ENCODE measurements at places on chromosomes 2 and 18. TPM values are rescaled to one million over a fixed set of nuclear protein-coding genes. Genes with fewer than 3 reads are reported as not detected.

- no peak overlapping the region for H3K4me3 ChIP-seq
- H3K27ac ChIP-seq: no peak overlapping the region
- no peaks in the 10 kb centered on the region for H3K4me1 ChIP-seq
- no peak for DNase-seq
These were observed 157.9 kb upstream of the FOSL2 start for GRCh38 chr2:28234807-28235206.

DNA sequence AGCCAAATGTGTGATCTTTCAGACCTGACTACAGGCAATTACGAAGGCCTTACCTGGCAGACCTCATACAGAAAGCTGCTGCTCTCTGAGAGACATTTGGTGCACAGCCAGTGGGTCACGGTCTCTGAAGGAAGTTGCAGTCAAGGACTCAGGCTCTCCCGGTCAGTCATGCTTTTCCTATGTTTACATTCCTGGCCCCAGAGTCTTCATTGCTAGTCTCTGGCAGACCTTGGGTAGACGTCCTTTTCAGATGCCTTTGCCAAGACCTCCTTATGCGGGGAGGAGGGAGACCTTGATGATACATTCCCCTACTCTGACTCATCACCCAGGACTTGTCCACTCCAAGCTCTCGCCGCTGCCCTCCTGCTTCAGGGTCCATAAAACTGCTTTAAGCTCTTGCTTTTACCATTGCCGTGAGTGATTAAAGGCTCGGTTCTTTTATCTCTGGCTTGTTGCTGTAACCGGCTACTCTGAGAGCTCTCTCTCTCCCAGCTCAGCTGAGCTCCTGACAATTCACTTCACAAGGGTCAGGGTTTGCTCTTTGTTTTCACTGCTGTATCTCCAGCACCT is 62.0 kb upstream of the SLC35F5 start:
- H3K36me3 ChIP-seq: no peaks in the 10 kb centered on the region
- no peak overlapping the region for H3K27ac ChIP-seq
- H3K4me3 ChIP-seq: no peak overlapping the region
- H3K27me3 ChIP-seq: no peaks in the 10 kb centered on the region
- no peak for DNase-seq

DNA sequence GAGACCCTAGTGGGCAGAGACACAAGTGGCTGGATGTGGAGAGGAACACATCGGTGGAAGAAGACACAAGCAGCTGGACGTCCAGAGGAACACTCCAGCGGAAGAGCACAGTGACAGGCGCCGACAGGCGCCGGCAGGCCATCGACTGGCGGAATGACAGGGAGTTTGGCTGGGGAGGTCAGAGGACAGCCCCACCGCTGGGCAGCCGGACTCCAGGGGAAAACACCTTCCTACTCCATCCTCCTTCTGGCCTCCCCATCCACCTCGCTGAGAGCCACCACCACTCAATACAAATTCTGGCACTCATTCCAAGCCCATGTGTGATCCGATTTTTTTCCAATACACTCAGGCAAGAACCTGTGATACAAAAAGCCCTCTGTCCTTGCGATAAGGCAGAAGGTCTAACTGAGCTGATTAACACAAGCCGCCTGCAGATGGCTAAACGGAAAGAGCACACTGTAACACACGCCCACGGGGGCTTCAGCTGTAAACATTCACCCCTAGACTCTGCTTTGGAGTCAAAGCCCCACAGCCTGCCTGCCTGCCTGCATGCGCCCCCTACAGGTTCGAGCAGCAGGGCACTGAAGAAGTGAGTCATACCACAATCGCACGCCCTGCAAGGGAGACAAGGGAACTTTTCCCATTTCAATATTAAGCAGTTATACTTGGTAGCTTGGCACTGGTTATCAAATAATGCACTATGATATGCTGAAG is 50.2 kb upstream of the LRP1B start:
- H3K4me3 ChIP-seq: no peak overlapping the region
- H3K4me1 ChIP-seq: no peaks in the 10 kb centered on the region
- no peak for DNase-seq
- H3K27me3 ChIP-seq: no peaks in the 10 kb centered on the region
- peaks cover 1% of the 10 kb centered on the region for H3K36me3 ChIP-seq

- no peaks in the 10 kb centered on the region for H3K27me3 ChIP-seq
- no peak overlapping the region for H3K4me3 ChIP-seq
- H3K27ac ChIP-seq: no peak overlapping the region
- H3K4me1 ChIP-seq: peaks cover 25% of the 10 kb centered on the region
- no peak for DNase-seq
These were observed 9.4 kb downstream of the REV1 start for GRCh38 chr2:99480390-99480789.

Gene LHCGR
- total RNA-seq: not detected

DNA sequence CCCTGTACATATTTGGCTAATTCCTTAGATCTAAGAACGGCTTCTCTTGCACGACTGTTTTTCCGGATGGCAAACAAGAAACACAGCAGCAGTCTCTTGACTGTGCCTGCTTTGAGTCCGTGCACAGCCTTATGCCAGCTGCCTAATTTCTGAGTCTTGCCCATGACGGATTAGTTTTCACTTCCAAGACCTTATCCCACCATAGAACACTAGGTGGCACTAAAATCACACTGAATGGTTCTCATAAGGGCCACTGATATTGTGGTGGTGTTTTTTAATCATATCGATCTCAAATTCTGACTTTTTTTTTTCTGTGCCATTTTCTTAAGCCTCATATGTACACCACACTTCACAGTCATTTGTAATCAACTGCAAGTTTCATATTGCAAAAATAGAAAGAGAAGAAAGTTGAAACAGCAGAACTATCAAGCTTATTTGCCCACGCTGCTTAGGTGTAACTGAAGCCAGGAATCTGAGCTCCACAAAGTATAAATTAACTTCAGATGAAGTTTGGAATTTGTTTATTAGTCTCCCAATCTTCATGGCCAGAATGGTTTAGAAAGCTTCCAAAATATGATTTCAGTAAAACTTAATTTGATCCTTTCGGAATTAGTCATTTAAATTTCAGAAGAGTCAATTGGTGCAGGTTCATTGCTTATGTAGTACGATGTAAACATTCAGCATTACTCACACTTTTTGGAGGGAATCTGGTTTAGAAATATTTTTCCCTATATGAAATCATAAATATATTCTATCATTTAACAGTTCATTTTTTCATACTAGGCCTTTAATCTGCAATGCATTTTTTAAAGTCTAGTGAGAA is 45.5 kb upstream of the SCN7A start:
- no peak overlapping the region for H3K4me3 ChIP-seq
- no peak overlapping the region for H3K27ac ChIP-seq
- no peak for DNase-seq
- H3K36me3 ChIP-seq: no peaks in the 10 kb centered on the region
- H3K4me1 ChIP-seq: no peaks in the 10 kb centered on the region

GRCh38 chr2:3806730-3807129 is 103.4 kb downstream of the DCDC2C start:
- no peak overlapping the region for H3K4me3 ChIP-seq
- no peaks in the 10 kb centered on the region for H3K27me3 ChIP-seq
- no peak for DNase-seq
- H3K36me3 ChIP-seq: no peaks in the 10 kb centered on the region

DNA sequence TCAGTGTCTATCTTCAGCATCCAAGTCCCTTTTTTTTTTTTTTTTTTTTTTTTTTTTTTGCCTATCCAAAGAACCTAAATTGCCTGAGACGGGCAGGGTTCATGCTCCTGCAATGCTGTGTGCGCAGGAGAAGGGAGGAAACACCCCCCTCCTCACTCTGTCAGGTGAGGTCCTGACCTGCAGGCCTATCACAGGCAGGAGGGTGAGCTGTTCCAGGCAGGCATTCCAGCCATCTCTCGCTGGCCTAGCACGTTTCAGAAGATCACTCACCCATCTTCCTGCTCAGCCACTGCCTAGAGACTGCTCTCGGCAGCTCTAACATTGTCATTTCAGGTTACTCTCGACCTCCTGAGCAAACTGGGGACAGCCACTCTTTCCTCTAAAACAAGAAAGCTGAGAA is 48.4 kb upstream of the LAPTM4A start:
- no peak overlapping the region for H3K4me3 ChIP-seq
- no peak overlapping the region for H3K27ac ChIP-seq
- H3K4me1 ChIP-seq: peaks cover 1% of the 10 kb centered on the region
- DNase-seq: no peak

GRCh38 chr2:167423731-167424130 is 535.5 kb downstream of the XIRP2 start:
- H3K4me3 ChIP-seq: no peak overlapping the region
- no peaks in the 10 kb centered on the region for H3K27me3 ChIP-seq
- DNase-seq: no peak
- no peak overlapping the region for H3K27ac ChIP-seq
- no peaks in the 10 kb centered on the region for H3K4me1 ChIP-seq

DNA sequence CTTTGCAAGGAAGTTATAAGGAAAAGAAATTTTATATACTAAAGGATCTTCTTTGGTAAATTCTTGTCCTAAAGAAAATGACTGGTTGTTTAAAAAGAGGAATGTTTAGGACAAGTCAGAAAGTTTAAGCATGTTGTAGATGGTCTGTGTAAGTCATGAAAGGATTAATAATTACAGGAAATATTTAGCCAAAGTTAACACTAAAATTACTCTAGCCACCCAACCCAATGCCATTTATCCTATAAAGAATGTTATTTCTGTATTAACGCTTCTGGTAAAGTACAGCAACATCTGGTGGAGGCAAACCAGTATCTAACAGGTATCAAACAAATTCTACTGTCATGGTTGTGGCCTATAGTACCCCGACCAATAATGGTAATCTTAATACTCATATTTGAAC is 546.9 kb upstream of the PKDCC start:
- no peaks in the 10 kb centered on the region for H3K4me1 ChIP-seq
- H3K36me3 ChIP-seq: no peaks in the 10 kb centered on the region
- no peaks in the 10 kb centered on the region for H3K27me3 ChIP-seq
- H3K4me3 ChIP-seq: no peak overlapping the region
- no peak for DNase-seq
- H3K27ac ChIP-seq: no peak overlapping the region

DNA sequence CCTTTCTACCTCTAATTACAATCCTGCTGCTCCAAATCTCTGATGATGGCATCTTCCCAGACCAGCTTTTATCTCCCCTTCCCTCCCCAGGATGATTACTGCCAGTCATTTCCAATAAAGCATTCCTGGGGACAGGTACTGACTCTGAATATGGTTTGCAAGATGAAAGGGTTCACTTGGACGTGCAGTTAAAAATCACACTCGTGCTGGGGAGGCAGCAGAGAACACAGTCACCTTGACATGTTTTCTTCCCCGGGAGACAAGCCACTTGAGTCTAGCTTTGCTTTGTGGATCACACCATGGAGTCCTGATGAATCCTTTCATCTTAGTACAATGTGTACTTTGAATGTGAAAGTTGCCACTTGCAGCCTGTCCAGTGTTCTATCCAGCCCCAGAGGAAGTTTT is 175.0 kb downstream of the ALPK2 start:
- no peak overlapping the region for H3K4me3 ChIP-seq
- DNase-seq: no peak
- H3K4me1 ChIP-seq: no peaks in the 10 kb centered on the region

GRCh38 chr18:37218022-37218590 is 347.5 kb downstream of the CELF4 start:
- no peak overlapping the region for H3K4me3 ChIP-seq
- H3K27ac ChIP-seq: no peak overlapping the region

DNA sequence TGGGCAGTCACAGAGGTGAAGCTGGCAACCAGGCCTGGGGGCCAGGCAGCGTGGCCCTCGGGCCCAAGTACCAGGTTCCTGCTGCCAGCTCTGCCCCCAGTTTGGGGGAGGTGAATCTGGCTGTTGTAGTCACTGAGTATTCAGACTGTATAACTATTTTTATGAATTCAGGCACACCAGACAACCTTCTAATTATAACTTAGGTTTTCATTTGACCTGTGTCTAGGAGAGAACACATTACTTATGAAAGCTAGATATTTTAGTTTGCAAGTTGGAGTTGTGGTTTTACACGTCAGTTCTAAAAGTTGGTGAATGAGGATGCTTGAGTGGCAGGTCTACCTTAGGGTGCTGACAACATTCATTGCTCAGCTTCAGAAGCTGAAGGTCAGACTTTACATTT is 71.7 kb downstream of the LIMS1 start:
- no peak for DNase-seq
- no peaks in the 10 kb centered on the region for H3K27me3 ChIP-seq
- H3K27ac ChIP-seq: peak overlapping the region; percentile 77
- H3K36me3 ChIP-seq: peaks cover 10% of the 10 kb centered on the region

DNA sequence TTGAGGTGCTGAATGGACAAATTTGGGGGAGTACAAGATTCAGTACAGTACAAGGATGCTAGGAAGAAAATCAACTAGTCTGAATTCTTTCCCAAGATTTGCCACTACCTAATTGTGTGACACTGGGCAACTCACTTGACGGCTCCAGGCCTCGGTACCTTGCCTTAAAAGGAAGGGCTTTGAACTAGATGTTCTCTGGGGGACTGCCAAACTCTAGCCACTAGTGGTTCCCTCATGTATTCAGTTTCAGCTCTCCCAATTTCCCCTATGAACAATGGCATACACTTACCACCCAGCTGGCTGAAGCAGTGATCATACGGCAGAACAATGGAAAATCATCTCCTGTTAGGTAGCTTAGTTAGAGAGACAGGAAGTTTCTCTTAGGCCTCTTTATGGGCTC is 73.4 kb downstream of the VWC2L start:
- H3K4me3 ChIP-seq: no peak overlapping the region
- no peak overlapping the region for H3K27ac ChIP-seq
- H3K36me3 ChIP-seq: no peaks in the 10 kb centered on the region
- no peaks in the 10 kb centered on the region for H3K4me1 ChIP-seq
- no peak for DNase-seq

Gene RAB27B
- total RNA-seq: 0.66 TPM

- H3K36me3 ChIP-seq: no peaks in the 10 kb centered on the region
- H3K27ac ChIP-seq: no peak overlapping the region
- no peak for DNase-seq
- peaks cover 2% of the 10 kb centered on the region for H3K27me3 ChIP-seq
- H3K4me3 ChIP-seq: no peak overlapping the region
- H3K4me1 ChIP-seq: no peaks in the 10 kb centered on the region
These were observed 179.0 kb downstream of the KLHL29 start for GRCh38 chr2:23563673-23564614.

GRCh38 chr2:189959450-189959849 is 103.1 kb downstream of the MSTN start:
- H3K36me3 ChIP-seq: no peaks in the 10 kb centered on the region
- peaks cover 2% of the 10 kb centered on the region for H3K27me3 ChIP-seq
- H3K4me3 ChIP-seq: no peak overlapping the region
- DNase-seq: no peak
- peaks cover 4% of the 10 kb centered on the region for H3K4me1 ChIP-seq

GRCh38 chr2:104286841-104287240 is 567.1 kb upstream of the POU3F3 start:
- no peaks in the 10 kb centered on the region for H3K36me3 ChIP-seq
- no peaks in the 10 kb centered on the region for H3K4me1 ChIP-seq
- H3K4me3 ChIP-seq: no peak overlapping the region
- no peak for DNase-seq

DNA sequence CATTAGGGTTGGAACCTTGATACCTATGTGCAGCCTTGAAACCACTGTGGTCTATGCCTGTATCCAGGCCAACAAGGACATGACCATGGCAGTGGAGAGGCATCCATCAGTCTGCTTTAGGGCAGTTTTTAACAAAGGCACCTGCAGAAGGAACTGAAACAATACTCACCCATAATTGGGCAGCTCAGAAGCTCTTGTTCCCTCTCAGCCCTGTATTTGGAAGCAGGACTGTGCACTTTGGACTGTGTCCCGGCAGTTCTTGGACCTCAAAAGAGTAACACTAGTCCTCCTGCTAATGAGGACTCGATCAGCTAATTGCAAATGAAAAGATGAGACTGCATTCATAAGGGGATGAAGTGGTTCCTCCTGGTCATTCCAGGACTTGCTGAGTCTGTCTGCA is 500.2 kb upstream of the TNP1 start:
- no peaks in the 10 kb centered on the region for H3K4me1 ChIP-seq
- no peak for DNase-seq
- H3K36me3 ChIP-seq: no peaks in the 10 kb centered on the region
- H3K27me3 ChIP-seq: no peaks in the 10 kb centered on the region
- no peak overlapping the region for H3K4me3 ChIP-seq
- H3K27ac ChIP-seq: no peak overlapping the region
